NCI-H1417 treated with DMSO at 0.1 percent for 48 hours (cell line): ENCODE measurements at places on chromosomes 5 and 9.

DNA sequence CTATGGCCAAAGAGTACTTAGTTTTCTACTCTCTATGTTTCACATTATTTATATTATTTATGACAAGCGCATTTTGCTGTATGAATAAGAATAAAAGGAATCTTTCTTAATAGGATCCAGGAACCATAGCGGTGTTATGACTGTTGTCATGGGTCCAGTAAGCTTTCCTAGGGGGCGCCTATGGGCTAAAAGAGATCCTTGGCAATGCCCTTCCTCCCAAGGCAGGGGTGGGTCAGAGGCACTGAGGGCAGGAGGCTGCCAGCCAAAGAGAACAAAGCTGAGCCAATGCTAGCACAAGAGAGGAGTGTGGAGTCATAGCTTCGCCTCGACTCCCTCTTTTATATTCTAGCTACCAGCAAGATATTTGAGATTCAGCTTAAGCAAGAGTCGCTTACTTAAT is 98.4 kb upstream of the GNAQ start:
- DNase-seq: no peak

GRCh38 chr9:16133556-16134227 is 580.8 kb downstream of the CCDC171 start:
- no peak for DNase-seq

- no peak for DNase-seq
These were observed 24.5 kb downstream of the GLRX start for GRCh38 chr5:95798048-95798447.

GRCh38 chr5:54390015-54390414 is 65.5 kb upstream of the HSPB3 start:
- DNase-seq: no peak

DNA sequence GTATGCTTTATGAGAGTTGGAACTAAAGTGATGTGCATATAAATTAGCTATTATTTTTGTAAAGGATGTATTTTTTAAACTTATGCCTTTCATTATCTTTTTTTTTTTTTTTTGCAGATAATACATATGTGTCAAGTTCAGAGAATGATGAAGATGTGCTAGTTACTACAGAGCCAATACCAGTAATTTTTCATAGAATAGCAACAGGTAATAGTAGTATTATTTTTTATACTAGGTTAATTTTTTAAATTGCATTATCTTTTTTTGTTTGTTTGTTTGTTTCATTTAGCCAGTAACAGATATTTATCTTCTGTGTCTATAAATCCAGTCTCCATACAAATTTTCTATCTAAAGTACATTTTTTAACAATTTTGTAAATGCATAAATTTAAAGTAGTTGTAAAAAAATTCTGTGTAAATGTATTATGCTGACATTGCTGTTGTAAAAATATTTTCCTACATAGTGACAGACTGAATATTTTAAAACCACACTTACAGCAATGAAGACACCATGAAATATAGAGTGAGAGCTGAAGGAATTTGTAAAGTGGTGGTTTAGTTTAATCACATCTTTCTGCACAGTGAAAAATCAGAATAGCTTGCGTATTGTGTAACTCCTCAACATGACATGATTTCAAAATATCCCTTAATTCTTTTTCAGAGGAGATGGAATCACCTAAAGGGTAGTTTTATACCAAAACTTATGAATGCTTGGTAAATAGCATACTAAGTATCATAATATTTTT is 93.3 kb downstream of the PARP8 start:
- DNase-seq: no peak

DNA sequence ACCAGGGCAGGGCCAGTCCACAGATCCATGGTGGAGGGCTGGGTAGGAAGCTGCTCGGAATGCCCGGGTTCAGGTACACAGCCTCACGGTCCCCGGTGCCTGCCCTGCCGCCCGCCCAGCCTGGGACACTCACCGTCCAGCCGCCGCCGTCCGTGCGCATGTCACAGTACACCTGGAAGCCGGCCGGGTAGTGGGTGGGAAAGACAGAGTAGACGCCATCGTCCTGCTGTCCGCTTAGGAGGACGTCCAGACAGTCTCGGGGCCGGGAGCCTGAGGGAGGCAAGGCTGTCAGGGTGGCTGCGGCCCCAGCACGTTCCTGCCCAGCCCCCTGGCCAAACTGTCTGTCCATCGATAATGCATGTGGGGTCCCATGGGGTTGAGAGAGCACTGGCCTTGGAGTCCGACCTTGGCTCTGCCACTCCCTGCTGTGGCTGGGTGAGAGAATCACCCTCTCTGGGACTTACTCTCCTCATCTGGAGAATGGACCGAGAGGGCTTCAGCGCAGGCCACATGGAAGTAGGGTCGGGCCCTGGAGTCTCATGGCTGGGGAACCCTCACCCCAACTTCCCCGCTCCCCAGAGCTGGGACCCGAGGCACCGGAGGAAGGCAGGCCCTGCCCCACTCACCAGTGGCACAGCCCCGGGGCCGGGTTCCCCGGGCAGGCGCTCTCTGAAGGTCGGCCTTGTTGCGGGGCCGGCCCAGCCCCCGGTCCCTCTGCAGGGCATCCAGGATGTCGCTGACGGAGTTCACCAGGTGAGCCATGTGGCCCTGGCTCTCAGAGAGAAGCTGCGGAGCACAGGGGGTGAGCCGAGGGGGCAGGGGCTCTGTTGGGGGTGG is 15.2 kb downstream of the FIBCD1 start:
- no peak for DNase-seq

DNA sequence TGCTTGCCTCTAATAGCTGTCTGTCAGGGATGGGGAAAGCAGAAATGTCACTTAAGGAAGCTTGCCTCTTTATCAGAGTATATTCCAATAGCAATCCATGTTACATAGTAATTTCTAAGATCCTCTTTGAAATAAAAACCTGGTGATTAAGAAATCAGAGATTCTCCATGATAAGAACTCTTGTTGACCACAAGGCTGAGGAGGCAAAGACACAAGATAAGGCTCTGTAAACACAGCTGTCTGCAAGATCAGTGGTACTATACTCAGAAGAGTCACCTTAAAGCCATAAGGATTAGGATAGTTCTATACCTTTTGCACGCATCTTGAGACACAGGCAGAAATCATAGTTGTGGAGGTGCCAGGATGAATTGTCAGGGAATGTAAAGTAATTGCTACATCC is 40.3 kb downstream of the HEXB start:
- DNase-seq: no peak

DNA sequence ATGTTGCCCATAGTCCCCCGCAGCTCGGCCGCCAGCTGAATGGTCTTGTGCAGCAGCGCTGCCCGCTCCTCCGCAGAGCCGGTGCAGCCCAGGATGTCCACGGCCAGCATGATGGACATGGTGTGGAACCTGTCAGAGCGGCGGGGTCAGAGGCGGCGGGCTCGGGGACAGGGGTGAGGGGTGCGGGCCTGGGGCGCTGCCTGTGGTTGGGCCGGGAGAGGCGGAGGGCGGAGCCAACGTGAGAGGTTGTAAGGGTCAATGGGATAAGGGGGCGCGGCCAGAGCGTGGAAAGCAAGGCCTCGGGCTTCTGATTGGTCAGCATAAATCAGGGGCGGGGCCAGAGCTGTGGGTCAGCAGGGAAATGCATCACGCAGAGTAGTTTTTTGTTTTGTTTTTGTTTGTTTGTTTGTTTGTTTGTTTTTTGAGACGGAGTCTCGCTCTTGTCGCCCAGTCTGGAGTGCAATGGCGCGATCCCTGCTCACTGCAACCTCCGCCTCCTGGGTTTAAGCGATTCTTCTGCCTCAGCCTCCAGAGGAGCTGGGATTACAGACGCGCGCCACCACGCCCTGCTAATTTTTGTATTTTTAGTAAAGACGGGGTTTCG is 6.8 kb upstream of the TOR2A start:
- no peak for DNase-seq

- DNase-seq: no peak
These were observed 295.4 kb upstream of the ZNF608 start for GRCh38 chr5:125041798-125042197.
